CD8-positive, alpha-beta memory T cell (primary cell): ENCODE measurements at places on chromosomes 7 and 10. TPM values are rescaled to one million over a fixed set of nuclear protein-coding genes. Genes with fewer than 3 reads are reported as not detected.

The TRIP6 gene
- total RNA-seq, result 37.7 TPM

The ANKRD1 gene
- not detected for total RNA-seq

The TMEM270 gene
- not detected for total RNA-seq

The CLIP2 gene
- 2.4 TPM for total RNA-seq

The CDH23 gene
- total RNA-seq, result 0.78 TPM

The TMEM139 gene
- total RNA-seq, result 0.90 TPM

The TAS2R3 gene
- 0.98 TPM for total RNA-seq

- H3K4me3 ChIP-seq, result no peak overlapping the region
- DNase-seq, result no peak
- H3K27me3 ChIP-seq, result no peaks in the 10 kb centered on the region
- no peaks in the 10 kb centered on the region for H3K36me3 ChIP-seq
These were observed 16.6 kb upstream of the TAS2R60 start for GRCh38 chr7:143426479-143427142.

DNA sequence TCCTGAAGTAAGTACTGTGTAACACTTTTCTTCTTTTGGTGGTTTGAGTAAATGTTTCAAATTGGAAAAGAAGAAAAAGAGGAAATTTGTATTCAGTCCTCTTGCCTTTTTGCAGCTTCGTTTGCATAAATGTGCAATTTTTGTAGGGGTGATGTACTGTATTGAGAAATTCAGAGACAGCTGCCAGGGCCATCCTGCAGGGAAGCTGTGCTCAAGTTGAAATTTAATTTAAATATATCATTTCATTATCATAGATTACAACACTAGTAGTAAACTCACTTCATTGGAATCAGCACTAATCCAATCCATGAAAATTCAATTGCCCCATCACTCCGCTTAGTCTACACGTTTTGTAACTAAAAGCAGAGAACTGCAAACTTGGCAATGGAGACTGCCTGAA is 415.4 kb downstream of the DNAJB9 start:
- no peaks in the 10 kb centered on the region for H3K27me3 ChIP-seq
- no peaks in the 10 kb centered on the region for H3K4me1 ChIP-seq
- no peak overlapping the region for H3K4me3 ChIP-seq
- no peak overlapping the region for H3K27ac ChIP-seq
- DNase-seq, result no peak

GRCh38 chr10:32175629-32176028 is 119.4 kb upstream of the KIF5B start:
- H3K27ac ChIP-seq, result no peak overlapping the region
- no peaks in the 10 kb centered on the region for H3K36me3 ChIP-seq
- no peak for DNase-seq
- H3K4me1 ChIP-seq, result no peaks in the 10 kb centered on the region

GRCh38 chr7:113945018-113945938 is 26.5 kb upstream of the PPP1R3A start:
- no peaks in the 10 kb centered on the region for H3K36me3 ChIP-seq
- H3K27ac ChIP-seq, result no peak overlapping the region
- no peaks in the 10 kb centered on the region for H3K4me1 ChIP-seq
- no peak for DNase-seq
- no peaks in the 10 kb centered on the region for H3K27me3 ChIP-seq
